ENCODE measurements at places on chromosomes 16 and 17. TPM values are rescaled to one million over a fixed set of nuclear protein-coding genes. Genes with fewer than 3 reads are reported as not detected.

- DNase-seq, result no peak
Observed at GRCh38 chr17:72529386-72529785, 408.6 kb downstream of the SOX9 start.

- no peak for DNase-seq
Observed at GRCh38 chr17:82632451-82632850, 15.8 kb downstream of the WDR45B start.

- DNase-seq, result no peak
Observed at GRCh38 chr16:784431-784830, 3.8 kb downstream of the RPUSD1 start.

The ZNF286A gene
- 57.1 TPM for polyA plus RNA-seq

The SLC5A10 gene
- 0.63 TPM for polyA plus RNA-seq

DNA sequence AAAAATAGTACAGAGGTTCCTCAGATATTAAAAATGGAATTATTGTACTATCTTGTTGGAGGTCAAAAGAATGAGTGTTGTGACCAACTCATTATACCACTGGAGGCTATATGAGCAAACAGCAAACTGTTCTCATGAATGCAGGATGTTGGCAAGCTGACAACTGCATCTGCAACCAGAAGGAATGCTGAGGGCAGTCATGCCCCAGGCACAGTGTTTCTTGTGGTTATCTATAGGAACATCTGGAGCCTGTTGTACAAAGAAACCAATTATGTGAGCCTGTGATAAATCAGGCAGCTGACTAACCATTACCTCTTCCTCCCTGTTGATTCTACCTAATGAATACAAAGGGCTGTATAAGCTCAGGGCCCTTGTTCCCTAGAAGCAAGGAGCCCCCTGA is 2057.1 kb downstream of the TP53TG3F start:
- DNase-seq, result no peak

DNA sequence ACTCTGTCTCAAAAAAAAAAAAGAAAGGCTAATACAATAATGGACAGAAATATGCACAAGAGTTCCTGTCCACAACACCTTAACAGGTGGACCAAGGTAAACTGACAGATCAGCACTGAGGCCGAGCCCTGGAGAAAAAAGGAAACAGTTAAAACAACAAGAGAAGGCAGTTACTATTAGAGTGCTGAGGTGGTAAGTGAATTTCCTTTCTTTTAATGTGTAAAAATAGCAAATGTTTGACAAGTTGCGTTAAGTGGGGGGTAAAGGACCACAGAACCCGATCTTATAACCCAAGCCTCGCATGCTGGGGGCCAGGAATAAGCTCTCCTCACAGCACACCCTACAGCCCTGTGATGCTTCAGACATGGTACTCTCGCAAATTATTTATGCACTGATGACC is 24.8 kb downstream of the TXNDC11 start:
- no peak for DNase-seq

- no peak for DNase-seq
Observed at GRCh38 chr17:45377401-45377800, 55.3 kb downstream of the ARHGAP27 start.

DNA sequence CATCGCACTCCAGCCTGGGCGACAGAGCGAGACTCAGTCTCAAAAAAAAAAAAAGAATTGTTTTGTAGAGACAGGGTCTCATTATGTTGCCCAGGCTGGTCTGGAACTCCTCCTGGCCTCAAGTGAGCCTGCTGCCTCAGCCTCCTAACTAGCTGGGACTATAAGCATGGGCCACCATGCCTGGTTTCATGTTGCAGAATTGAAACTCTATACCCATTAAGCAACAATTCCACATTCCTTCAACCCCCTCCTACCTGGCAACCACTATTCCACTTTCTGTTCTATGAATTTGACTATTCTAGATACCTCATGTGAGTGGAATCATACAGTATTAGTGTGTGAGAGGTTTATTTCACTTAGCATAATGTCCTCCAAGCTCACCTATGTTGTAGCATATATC is 24.5 kb downstream of the RNF135 start:
- DNase-seq, result no peak

The ALOX12B gene
- not detected for polyA plus RNA-seq

GRCh38 chr16:13902677-13903076 is 17.3 kb upstream of the ERCC4 start:
- no peak for DNase-seq

GRCh38 chr16:49828533-49829267 is 27.2 kb downstream of the ZNF423 start:
- DNase-seq, result no peak

GRCh38 chr16:15958703-15959348 is 9.4 kb downstream of the ABCC1 start:
- DNase-seq, result no peak

DNA sequence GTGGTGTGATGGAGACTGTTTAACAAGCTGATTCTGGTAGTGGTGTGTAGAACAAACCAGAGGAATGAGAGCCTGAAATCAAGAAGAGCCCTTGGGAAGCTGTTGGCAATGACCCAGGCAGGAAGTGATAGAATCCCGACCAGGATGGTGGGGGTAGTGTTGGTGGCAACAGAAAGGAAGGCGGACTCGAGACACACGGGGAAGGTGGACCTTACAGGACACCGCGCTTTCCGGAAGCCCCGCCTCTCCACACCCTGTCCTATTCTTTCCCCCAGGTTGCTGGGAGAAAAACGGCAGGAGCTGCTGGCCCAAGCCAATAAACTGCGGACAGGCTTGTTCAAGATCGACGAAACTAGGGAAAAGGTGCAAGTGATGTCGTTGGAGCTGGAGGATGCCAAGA is 30.0 kb upstream of the KDM6B start:
- peak; percentile 35 for DNase-seq

The ADAM11 gene
- polyA plus RNA-seq, result 3.4 TPM

GRCh38 chr17:27349540-27350021 is 55.7 kb downstream of the WSB1 start:
- no peak for DNase-seq

The KCNJ12 gene
- polyA plus RNA-seq, result 4.2 TPM

- no peak for DNase-seq
Observed at GRCh38 chr16:67672739-67673662, 6.4 kb downstream of the C16orf86 start.

The CSH2 gene
- not detected for polyA plus RNA-seq

DNA sequence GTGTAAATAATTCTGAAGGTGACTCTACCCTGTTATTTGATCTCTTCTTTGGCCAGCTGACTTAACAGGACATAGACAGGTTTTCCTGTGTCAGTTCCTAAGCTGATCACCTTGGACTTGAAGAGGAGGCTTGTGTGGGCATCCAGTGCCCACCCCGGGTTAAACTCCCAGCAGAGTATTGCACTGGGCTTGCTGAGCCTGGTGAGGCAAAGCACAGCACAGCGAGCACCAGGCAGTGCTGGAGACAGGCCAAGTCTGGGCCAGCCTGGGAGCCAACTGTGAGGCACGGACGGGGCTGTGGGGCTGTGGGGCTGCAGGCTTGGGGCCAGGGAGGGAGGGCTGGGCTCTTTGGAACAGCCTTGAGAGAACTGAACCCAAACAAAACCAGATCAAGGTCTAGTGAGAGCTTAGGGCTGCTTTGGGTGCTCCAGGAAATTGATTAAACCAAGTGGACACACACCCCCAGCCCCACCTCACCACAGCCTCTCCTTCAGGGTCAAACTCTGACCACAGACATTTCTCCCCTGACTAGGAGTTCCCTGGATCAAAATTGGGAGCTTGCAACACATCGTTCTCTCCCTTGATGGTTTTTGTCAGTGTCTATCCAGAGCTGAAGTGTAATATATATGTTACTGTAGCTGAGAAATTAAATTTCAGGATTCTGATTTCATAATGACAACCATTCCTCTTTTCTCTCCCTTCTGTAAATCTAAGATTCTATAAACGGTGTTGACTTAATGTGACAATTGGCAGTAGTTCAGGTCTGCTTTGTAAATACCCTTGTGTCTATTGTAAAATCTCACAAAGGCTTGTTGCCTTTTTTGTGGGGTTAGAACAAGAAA is 5.1 kb downstream of the STH start:
- DNase-seq, result no peak

The GNGT2 gene
- polyA plus RNA-seq, result 2.9 TPM

DNA sequence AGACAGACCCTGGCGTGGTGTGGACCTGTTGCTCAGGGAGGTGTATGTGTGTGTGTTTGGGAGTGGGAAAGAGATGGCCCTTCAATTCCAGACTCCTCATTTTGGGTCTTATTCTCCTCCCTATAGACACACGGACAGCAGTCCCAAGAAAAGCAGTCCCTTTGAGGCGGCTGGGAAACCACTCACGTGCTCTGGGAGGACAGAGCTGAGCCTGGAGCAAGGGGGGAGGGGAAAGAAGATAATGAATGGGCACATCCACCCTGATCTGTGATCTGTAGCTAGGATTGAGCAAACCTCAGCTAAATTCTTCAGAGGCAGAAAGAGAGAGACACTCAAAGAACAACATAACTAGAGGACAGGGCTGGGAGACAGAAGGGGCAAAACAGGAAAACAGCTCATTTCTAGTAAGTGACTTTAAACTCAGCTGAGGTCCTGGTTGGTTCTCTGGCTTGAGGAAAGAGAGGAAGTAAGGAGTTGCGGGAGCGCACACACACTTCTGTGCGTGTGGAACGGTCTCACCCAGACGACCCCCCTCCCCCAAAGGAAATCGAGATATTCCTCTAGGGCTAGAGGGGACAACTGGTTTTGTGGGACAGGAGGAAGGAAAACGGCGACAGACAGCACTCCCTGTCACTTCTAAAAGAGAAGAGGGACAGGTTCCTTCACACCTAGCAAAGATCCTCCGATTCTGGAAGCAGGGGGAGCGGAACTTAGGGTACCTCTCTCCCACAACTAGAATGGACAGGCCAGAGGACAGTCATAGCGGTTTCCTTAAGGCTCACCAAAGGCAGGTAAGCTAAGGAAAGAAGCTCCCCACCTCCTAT is 658 bp downstream of the RAB5C start:
- DNase-seq, result no peak

The TBX6 gene
- polyA plus RNA-seq, result 1.3 TPM

The PTX4 gene
- not detected for polyA plus RNA-seq

DNA sequence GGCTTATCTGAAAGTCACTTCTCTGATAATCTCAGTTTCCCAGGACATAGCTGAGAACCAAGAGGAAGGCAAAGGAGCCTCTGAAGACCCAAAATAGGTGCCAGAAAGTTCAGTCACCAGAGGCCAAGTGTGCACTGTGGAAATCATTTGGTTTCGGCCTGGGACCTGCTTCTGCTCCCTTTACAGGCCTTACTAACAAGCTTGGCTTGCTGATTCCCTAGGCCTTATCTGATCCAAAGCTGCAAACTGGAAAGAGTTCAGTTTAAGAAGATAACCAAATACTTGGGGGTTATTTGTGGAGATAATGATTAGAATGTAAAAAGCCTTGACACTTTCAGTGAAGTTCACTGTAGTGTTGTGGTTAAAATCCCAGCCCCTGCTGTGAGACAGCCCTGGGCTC is 17.0 kb downstream of the ITGA3 start:
- DNase-seq, result no peak

GRCh38 chr16:85917959-85918358 is 19.0 kb downstream of the IRF8 start:
- DNase-seq, result no peak

The OR3A3 gene
- polyA plus RNA-seq, result 0.06 TPM

DNA sequence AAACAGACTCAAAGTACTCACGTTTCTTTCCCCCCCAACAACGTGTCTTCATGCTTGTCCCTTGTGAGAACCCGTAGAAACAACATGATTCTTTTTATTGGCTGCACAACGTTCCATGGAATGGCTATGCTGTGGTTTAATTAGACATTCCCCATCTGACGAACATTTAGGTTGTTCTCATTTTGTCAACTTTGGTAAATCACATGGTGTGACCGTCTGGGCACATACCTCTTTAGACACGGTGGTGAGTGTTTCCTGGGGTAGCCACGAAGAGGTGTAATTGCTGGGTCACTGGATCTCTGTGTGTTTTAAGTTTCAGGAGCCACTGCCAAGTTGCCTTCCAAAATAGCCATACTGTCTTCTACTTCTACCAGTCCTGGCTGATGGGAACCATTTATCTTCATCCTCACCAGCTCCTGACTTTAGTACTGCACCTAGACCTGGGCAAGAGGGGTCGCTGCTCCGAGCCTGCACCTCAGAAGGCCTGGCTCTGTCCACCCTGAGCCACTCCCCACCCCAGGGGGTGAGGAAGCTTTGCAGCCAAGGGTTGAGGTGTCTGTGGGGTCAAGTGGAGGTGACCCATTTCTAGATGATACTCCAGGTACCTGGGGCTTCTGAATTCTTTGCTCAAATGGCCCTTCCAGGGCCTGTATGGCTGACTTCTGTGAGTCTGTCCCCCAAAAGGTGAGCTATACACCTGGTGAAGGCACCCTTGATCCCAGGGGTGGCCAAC is 84.7 kb downstream of the IRX5 start:
- no peak for DNase-seq

The EVPLL gene
- polyA plus RNA-seq, result 0.85 TPM

DNA sequence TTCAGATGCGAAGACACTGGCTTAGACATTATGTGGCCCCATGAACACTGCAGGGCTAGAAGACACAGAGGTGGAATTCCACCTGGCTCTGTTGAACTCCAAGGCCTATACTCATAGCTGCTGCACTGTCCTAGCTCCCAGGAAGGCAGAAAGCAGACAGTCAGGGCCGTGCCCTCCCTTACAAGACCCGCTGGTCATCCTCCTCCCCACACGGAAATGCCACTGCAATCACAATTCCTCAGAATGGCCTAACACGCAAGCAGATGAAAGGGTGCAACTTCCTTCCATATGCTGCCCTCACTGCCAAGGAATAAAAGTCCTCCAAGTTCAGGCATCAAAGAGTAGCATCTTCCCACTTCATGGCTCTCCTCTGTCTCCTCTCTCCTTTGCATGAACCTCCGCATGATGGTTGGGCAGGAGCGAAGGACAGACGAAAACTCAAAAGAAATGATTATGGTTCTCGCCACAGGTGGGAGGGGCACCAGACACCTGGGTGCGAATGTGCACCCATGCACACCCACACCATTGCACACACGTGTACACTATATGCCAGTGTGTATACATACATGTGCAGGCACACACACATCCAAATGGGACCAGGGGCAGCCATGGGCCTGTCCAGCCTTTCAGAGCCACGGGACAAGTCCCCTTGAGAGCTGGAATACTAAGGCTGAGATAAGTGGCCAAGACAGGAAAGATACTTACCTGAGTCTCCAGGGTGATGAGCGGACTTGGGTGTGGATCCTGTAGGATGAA is 113.3 kb downstream of the XYLT1 start:
- DNase-seq, result no peak

The UNC13D gene
- polyA plus RNA-seq, result 37.8 TPM

The CUEDC1 gene
- 42.9 TPM for polyA plus RNA-seq

DNA sequence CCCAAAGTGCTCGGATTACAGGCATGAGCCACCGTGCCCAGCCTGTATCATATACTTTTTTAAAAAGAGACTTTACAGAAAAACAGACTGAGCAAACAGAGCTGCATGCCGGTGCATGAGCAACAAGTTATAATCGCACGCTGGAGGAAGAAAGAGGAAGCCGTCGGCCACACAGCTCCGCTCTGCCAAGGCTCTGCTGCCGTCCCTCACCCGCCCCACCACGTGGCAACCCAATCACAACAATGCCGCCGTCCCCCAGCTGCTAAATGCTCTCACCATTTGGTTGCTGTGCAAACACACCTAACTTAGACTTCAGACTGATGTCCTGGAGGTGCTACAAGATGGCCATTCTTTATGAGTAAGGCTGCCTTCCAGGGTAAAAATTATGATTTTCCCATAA is 83.5 kb downstream of the ADCY9 start:
- no peak for DNase-seq

The SDR42E2 gene
- 0.24 TPM for polyA plus RNA-seq

The PSMC5 gene
- 130 TPM for polyA plus RNA-seq

Measured in right lung (tissue), 10 donors.